ENCODE measurements at places on chromosomes 2 and 18.

- DNase-seq = no peak
Measured at GRCh38 chr2:66733364-66733999, 298.6 kb downstream of the MEIS1 start.

DNA sequence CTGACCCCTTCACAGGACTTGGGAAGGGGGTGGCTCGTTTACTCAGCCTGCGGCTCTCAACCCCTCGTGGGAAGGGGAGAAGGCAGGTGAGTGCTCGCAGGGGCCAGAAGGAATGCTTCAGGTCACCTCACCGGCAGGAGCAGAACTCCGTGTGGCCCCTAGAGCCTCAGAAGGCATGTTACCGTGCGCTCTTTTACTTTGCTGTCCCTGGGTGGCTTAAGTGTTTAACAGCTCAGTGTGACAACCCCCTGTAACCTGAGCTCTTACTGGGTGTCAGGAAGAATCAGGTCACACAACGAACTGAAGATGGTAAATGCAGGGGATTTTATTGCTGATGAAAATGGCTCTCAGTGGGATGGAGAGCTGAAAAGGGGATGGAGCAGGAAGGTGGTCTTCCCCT lies 1235.4 kb downstream of the LRP1B start:
- no peak for DNase-seq

DNA sequence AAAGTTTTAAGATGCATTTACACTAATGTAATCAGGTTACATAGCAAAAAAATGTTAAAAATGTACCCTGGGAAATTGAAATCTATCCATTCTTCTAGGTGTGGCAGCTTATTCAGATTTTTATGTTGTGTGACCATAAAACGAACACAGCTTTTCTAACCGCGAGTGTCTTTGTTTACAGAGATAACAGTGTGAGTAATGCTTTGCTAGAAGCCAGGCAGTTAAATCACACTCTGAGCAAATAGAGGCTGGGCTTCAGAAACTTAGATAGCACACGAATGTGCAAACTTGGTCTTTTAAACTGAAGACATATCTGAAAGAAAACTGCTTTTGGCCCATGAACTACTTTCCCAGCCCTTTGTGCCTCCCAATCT lies 116.1 kb downstream of the SPTBN1 start:
- DNase-seq = no peak

DNA sequence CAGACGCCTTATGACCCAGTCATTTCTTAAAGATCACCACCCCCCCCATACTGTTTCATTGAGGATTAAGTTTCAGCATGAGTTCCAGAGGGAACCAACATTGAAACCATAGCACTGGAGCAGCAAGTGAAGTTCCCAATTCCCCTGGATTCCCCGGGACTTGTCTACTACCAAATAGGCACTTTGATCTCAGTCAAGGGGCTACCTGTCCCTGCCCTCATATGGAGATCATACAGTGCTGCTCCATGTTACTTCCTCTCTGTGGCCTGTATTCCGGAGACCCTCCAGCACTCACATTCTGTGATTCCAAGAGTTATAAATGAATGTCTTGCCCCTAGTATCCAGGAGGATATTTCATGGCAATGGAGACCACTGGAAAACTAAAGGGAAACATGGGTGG lies 42.5 kb downstream of the RNF144A start:
- DNase-seq = no peak

DNA sequence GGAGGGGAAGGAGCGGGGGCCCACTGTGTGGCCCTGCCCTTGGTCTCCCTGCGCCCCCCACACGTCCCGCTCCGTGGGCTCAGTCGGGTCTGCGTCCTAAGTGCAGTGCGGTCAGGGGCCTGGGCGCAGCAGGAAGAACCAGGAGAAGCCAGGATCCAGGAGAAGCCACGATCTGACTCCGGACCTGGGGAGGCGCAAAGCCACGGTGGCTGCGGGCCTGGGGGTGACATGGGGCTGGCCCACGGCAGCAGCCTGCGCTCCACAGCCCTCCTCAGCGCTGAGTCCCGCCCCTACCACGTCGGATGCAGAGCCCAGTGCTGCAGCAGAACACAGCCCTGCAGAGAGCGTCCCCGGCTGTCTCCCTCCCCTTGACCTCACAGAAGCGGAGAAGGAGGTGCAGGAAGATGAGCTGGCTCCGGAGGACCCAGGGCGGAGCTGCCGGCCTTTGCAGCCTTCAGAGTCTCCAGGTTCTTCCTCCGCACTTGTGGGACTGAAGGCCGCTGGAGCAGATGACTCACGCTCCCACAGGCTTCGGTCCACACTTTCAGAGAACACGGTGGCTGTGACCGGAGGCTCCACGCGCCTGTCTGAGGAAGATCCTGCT lies 589.2 kb upstream of the SALL3 start:
- no peak for DNase-seq

DNA sequence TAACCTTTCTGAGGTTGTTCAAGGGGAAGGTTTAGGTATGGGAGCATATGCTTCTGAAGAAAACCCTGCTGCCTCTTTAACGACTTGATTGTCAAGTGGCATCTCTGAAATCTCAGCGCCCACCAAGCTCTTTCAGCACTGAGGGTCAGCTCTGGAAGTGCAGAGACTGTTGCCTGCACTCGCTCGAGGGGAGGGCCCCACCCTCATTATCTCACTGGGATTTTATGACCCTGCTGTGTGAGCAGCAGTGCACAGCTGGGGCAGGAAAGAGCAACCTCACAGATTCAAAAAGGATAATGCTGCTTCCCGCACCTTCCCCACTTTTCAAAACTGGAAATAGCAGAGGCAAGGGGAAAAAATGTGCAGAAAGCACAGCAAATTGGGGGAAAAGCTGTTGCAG lies 56.9 kb upstream of the SPRED2 start:
- no peak for DNase-seq

GRCh38 chr2:204010628-204011560 lies 74.3 kb downstream of the ICOS start:
- DNase-seq = no peak

DNA sequence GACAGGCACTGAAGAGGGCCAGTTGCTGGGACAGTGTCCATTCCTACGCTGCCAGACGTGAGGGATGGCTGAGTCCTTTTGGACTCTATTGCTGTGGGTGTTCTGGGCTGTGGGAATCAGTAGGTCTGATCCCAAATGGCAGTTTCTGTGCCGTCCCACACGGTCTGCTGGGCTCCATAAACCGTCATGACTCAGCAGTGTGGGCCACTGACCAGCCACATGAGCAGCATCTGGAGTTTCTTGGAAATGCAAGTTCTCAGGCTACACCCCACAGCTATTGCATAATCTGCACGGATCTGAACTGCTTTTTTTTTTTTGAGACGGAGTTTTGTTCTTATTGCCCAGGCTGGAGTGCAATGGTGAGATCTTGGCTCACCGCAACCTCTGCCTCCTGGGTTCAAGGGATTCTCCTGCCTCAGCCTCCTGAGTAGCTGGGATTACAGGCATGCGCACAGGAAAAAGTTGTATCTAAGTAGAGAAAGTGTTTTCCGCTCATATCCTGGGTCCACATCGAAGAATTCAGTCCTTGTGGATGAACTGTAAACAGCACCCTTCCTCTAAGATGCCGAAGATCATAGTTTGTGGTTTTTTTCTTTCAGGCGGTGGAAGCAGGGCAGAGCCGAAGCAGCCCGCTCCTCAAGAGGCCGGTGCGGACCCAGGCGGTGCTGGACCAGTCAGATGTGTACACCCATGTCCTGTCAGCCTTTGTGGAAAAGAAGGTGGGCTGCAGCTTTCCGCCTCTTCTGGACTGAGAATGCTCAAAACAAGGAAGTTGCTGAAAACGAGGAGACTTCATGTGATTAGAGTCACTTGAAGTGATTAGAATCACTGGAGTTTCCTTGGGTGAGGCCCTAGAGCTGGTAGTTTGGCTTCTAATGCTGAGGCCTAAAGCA lies 25.5 kb downstream of the RMC1 start:
- DNase-seq = no peak

- no peak for DNase-seq
Measured at GRCh38 chr18:471716-472115, 28.8 kb downstream of the COLEC12 start.

DNA sequence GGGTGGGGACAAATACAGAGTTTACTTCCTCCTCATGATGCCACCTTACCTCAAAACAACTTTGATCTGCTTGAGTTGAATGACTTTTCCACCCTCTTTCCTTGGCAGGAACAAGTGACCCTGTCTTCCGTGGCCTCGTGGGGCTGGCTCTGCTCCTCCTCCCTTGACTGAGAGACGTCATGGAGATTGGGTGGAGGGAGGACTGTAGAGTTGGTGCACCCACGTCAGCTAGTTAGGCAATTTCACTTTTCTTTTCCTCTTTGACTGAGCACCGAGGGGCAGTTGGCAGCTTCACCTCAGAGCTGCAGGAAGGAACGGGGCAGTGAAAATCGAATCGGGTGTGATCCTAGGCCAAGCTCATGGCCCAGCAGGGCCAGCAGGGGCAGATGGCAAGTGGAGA lies at the start of gene SP140:
SP140 (plus strand) TSS at position 251 of the 400 bp plus-strand sequence; CDS start at position 360, 109 bp downstream.
- DNase-seq = peak; percentile 2

GRCh38 chr2:30655660-30656059 lies 151.6 kb downstream of the CAPN13 start:
- DNase-seq = no peak

GRCh38 chr2:237101118-237101979 lies 15.7 kb downstream of the COPS8 start:
- no peak for DNase-seq

- DNase-seq = no peak
Measured at GRCh38 chr2:50840341-50841124, 191.4 kb downstream of the NRXN1 start.

- no peak for DNase-seq
Measured at GRCh38 chr18:12776821-12777471, 74.1 kb downstream of the PSMG2 start.

DNA sequence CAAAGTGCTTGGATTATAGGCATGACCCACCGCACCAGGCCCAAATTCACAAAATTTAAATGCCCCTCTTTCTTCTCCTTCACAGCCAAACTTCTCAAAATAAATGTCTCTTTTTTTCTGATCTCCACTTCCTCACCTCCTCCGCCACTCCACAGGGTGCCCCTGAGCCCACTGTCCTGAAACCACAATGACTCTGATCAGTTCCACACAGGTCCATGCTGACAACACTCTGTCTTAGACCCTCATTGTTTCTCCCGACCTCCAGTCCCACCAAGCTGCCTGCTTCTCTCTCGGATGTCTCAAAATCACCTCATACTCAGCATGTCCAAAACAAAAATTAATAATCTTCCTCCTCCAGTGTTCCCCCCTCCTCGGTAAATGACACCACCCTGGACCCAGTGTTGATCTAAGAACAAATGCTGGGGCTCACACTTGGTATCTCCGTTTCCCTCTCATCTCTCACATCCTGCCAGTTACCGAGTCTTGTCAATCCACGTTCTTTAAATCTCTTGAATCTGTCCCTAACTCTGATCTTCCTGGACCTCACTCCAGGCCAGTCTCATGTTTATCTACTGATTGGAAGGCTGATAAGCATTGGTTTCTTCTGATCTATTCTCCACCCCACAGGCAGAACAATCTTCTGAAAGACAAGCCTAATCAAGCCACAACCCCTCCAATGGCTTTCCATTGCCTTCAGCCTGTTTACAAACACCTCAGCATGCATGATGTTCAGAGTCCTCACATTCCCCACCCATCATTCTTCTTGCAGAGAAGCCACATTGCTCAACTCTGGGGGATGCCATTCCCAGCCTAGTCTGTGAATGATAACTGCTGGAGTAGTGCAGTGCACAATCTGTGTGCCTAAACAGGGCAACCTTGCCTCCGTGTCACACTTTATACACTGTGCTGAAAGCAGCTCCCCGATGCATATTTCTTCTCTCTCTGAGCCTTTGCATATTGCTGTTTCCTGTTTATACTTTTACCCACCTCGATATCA lies 12.4 kb upstream of the ANKRD44 start:
- DNase-seq = no peak

All from left lung (tissue), 14 donors.